ENCODE measurements at places on chromosomes 1 and 21.
A peak's percentile ranks its signal among the peaks of the same experiment; 100 is the strongest.

DNA sequence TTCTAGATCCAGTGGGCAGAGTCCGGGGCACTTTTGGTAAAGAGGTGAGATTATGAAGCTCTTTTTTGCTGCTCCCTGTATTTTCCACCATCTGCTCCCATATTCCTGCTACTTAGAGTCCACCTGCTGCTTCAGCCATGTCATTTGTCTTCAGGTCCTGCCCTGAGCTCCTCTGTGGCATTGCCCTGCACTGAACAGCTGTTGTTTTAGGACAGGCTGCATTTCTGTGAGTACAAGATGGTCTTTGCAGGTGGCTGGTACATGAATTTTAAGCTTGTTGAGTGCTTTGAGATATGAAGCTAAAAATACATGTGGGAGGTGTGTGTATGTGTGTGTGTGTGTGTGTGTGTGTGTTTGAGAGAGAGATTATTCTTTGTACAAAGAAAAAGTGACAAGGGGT, 21.9 kb downstream of the MT1HL1 start:
- no peak for DNase-seq

GRCh38 chr1:36095760-36096405, 7.2 kb downstream of the ADPRS start:
- DNase-seq = no peak

- no peak for DNase-seq
Observed at GRCh38 chr1:60234776-60235175, 161.2 kb upstream of the C1orf87 start.

- DNase-seq = no peak
Observed at GRCh38 chr1:1003618-1004419, 3.9 kb upstream of the HES4 start.

DNA sequence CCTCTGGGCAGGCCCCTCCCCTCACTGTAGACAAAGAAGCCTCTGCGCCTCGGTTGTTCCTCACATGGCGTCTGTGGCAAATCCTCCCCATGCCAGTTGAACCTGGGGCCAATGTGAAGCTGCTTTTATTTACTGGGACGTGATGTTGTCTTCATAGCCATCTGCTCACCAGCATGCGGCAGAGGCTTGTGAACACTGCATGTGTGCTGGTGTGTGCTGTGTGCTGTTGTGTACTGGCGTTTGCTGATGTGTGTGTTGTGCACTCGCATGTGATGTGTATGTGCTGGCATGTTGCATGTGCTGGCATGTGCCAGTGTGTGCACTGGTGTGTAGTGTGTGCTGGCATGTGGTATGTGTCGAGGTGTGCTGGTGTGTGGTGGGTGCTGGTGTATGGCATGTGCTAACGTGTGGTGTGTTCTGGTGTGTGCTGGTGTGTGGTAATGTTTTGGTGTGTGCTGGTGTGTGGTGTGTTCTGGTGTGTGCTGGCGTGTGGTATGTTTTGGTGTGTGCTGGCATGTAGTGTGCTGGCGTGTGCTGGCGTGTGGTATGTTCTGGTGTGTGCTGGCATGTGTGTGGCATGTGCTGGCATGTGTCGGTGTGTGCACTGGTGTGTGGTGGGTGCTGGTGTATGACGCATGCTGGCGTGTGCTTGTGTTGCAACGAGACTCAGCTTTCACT, 37.2 kb upstream of the TRAPPC10 start:
- no peak for DNase-seq

DNA sequence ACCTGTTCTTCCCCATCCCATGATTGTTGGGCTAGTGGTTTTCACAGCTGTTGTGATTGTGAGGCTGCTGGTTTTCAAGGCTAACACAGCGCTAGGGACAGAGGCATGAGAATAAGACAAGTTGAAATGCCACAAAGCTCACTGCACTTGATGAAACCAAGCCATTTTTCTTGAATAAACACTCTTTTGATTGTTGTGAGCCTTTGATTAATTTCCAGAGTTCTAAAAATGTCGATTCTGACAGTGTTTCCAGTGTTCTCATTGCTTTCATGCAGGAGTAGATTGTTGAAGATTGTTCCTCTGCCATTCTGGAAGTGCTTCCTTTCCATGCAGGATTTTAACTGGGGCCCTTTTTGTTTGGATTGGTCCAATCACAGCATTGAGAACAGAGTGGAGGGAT, 134.9 kb upstream of the GRIK3 start:
- no peak for DNase-seq

DNA sequence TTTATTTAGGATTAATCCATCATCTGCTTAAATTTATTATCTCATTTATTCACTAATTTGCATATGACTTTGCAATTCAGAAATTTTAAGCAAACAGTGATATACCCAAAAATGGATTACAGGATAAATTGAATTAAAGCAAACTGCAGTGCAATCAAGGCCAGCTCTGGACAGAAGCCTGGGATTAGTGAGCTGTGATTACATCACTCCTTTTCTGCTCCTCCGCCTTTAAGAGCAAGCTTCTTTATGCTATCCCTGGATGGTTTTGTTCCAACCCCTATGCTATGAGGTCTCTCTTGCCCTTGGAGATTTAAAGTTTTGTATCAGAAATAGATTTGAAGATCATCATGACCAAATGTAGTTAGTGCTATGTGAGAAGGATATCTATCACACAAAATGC, 32.6 kb downstream of the GPR52 start:
- DNase-seq = no peak

GRCh38 chr21:27219068-27219467, 252.2 kb upstream of the ADAMTS5 start:
- DNase-seq = no peak

- DNase-seq = no peak
Observed at GRCh38 chr1:56534130-56534651, 45.2 kb downstream of the PLPP3 start.

- DNase-seq = no peak
Observed at GRCh38 chr1:110967256-110967655, 3.5 kb upstream of the LRIF1 start.

DNA sequence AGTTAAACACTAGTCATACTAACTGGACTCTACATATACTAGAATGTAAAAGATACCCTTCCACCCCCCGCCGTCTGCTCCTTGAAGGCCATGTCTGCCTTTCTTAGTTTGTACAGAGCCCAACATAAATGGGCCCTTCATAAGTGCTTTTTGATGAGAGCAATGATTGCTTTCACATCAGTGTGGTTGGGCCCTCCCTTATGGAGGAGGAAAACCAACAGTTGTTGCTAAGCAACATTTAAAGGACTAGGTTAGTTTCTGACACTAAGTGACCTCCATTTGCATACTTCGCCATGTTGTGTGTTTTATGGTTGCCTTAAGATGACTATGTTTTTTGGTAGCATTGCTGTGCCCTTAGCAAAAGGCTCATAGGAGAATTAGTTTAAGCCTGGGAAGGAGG, 182.0 kb upstream of the SGIP1 start:
- peak; percentile 12 for DNase-seq

- no peak for DNase-seq
Observed at GRCh38 chr1:206696812-206697585, 12.3 kb downstream of the MAPKAPK2 start.

GRCh38 chr21:32315511-32316281, 17.0 kb downstream of the MRAP start:
- DNase-seq = no peak

GRCh38 chr1:69985376-69985775, 220.0 kb downstream of the LRRC40 start:
- DNase-seq = no peak

DNA sequence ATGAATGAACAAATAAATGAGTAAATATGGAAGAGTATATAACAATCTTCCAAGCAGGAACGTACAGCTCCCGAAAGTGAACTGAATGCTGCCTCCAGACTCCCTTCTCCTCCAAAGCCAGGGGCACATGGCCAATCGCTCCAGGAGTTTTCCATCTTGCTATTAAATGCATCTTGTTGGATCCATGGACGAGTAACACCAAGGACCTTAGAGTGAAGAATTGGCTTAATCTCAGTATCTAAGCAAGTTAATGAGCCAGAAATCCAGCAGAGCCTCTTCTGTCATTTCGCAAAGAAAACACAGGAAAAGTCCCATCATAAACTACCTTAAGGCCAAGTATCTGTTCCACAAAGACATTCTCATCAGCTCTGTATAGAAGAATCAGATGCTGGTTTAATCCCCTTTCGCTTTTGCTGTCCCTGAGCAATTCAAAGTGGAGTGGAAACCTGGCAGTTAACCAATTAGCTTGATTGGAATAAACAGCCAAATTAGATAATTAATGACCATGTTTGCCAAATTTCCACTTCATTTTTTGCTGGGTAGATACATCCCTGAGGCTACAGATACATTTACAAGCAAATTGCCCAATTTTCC, 116.0 kb downstream of the MIS18A start:
- DNase-seq = no peak

DNA sequence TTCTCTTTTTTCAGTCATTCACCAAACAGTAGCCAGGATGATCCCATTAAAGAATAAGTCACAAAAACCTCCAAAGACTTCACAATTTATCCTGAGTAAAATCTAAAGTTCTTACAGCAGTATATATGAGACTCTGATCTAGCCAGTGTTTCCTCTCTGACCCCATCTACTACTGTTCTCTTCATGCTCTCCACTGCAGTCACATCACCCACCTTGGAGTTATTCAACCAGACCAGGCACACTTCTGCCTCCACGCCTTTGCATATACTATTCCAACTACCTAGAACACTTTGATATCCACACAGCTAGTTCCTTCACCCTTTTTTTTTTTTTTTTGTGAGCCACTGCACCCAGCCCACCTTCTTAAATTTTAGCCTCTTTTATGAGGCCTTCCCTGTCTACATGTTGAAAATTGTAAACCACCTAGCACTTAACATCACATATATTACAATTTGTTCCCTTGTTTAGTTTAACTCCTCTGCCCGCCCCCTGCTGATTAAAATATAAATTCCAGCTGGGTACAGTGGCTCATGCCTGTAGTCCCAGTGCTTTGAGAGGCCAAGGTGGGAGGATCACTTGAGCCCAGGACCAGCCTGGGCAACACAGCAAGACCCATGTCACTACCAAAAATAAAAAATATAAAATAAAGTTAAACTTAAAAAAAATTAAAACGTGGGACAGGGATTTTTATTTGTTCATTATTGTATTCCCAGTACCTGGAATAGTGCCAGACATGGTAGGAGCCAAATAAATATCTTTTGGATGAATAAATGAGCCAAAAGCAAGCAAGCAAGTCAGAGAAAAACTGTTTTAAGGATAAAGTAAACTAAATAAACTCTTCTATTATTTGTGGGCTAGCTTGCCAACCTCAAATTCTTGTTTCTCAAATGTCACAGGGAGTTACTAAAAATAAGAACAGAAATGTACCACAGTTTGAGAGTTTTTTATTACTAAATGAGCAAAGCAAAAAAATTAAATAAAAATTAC, 35.2 kb upstream of the MUTYH start:
- peak; percentile 12 for DNase-seq

- no peak for DNase-seq
Observed at GRCh38 chr1:4935807-4936206, 281.4 kb downstream of the AJAP1 start.

GRCh38 chr21:33289199-33289819, 23.1 kb downstream of the IL10RB start:
- no peak for DNase-seq

DNA sequence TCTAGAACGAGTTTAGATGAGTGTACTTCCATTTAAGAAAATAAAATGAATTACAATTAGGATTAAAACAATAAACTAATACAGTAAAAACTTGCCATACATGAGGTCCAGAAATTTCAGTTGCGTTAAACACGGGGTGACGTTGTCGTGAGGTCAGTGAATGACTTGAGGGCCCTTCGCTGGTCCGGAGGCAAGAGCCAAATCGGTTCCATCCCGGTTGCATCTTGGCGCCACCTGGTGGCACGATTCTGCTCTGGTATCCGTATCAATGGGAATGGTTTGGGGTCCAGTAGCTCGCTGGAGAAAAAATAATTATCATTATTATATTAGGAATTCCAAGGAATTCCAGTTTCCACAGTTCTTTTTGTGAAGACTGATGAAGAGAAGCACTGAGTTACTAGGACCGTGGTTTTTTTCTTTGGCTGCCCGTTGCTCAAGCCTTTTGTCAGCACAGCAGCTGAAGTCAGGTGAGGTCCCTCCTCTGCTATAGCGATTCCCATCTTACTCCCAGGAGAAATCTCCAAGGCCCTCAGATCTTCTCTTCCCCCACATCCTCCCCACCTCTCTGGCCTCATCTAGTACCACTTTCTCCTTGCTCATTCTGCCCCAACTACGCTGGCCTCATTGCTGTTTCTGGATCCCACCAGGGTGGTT, 161.4 kb downstream of the SLC35F3 start:
- DNase-seq = peak; percentile 10

DNA sequence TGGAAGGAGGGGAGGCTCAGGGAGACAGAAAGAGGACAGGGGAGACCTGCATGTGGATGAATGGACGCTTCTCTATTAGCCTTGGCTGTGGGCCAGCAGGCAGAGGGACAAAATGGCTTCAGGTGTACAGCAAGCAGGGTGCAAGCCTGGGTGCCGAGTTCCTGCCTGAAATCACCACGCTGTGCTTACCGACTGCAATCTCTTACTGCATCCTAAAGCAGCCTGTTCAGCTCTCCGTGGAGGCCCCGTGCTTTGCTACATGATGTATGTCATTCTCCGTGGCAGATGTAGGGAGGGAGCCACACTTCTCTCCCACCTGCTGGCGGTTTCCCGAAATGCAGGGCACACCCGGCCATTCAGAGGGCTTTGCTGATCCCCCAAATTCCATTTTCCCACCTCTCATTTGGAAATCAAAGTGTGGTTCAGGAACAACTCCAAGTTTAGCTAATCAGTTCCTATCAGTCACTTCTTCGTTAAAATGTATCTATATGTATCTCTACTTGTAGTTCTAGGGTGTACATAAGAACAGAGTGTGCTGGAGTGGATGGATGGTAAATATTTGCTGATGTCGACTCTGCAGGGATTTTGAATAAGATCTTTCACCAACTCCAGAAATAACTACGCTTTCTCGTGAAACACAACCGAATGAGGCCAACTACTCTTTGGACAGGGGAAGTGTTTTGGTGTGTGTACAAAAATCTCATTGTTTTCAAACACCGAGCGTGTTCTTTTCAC, 122.3 kb upstream of the BACE2 start:
- DNase-seq = no peak

DNA sequence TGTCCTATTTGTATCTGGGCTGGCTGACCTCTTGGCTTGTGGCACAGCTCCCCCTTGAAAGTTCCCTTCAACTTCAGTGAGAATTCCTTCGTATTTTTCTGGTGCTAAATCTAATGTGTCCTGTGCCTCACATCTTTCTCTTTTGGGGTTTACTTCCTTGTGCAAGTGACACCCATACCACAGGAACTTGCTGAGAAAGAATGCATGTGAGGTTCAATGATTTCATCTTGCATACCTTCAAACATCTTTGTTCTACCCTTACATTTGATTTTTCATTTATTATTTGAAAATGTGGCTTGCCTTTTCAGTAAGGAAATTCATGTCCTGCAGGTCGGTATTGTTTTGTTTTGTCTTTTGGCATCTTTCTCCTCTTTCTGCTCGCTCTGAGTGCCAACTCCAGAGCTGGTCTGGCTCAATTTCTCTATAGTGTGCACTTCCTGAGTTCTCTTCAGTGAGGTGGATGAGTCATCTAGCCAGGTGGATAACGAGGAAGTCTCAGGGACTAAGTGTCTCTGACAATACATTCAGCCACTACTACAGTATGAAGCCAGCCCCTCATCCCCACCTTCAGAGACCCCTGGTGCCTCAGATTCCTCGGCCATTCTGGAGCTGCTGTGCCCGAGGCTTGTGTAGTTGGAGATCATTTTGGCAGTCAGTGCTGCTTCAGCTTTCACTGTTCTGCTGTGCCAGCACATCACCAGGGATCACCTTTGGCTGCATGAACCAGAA, 59.5 kb downstream of the RIPK4 start:
- DNase-seq = no peak

Data from Jurkat, Clone E6-1 (cell line).